ENCODE measurements at places on chromosomes 6 and 20.

- DNase-seq: no peak
These were observed 45.2 kb downstream of the LAMA4 start for GRCh38 chr6:112209131-112209530.

GRCh38 chr20:52150440-52151258 is 40.9 kb downstream of the ZFP64 start:
- no peak for DNase-seq

DNA sequence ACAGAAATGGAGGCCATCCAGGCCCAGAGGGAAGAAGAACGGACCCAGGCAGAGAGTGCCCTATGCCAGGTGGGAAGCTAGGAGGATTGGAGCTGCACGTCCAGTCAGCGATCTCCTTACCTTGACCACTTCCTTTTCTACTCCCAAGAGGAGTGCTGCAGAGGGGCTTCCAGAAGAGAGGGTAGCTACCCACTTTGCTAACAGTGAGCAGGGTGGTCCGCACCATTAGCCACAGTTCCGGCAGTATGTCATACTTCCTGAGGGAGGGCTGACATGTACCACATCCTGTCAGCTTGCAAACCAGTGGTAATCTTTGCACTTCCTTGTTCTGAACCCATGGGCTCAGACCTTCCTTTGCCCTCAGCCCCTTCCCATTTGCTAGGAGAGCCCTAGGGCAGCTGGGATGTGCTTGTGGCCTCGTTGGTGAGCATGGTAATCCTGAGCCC is 35.4 kb downstream of the CEP250 start:
- no peak for DNase-seq

DNA sequence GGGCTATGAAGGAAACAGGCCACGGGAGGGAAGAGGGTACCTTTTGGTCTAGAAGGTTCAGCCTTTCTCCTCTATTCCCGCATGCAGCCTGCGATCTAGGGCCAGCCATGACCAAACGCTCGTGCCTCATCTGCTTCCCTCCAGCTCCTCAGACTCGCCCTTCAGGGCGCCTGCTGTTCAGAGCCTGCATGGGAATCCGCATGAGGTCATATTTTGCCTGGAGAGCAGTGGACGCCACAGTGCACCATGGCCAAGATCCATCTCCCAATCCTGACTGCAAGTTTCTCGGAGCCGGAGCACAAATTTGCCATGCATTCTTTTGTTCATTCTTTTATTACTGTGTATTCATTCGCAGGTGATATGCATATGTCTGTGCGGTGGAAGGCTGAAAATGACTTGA is 608.1 kb downstream of the QKI start:
- DNase-seq: no peak

DNA sequence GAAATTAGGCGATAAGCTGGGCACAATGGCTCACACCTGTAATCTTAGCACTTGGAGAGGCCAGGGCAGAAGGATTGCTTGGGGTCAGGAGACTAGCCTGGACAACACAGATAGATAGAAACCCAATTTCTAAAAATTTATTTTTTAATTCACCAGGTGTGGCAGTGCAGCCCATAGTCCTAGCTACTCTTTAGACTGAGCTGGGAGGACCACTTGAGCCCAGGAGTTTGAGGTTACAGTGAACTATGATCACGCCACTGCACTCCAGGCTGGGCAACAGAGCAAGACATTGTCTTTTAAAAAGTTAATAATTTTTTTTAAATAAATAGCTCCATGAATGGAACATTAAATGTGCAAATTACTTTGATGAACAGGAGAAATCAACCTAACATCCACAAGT is 8.2 kb downstream of the ZNF318 start:
- DNase-seq: no peak
